Activated naive CD8-positive, alpha-beta T cell treated with anti-CD3 and anti-CD28 coated beads, Interleukin-2, amount 50 U/mL, for 16 hours (primary cell): ENCODE measurements at places on chromosomes 2 and 18.

DNA sequence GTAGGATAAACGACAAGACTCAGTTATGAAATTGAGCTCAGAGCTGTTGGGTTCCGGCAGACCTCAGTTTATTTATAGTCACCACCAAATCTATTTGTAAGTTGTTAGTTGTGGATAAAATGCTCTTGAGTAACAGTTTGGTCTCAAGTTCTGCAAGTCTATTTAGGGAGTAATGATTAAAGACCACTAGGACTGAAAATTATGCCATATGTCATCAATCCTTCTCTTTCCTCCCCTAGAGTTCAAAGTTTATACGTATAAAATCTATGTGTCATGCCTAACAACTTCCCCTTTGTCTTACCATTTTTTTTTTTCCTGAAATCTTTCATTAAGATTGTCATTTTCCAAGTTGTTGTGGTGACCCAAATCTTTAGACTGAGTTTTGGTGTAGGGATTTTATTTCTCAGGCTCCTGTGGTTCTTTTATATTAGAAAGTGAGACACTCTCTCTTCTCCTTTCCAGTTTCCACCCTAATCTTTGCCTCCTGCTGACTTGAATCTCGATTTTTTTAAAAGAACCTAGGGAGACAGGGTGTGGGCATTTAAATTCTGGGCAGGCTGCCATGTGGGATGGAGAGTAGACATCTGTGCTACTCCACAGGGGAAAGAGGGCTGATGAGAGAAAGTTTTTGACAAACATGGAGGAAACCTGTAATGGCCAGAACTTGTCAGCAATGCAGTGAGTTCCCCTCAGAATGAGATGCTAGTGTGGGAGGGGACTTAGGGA is 51.0 kb downstream of the LAMA3 start:
- no peak for DNase-seq

DNA sequence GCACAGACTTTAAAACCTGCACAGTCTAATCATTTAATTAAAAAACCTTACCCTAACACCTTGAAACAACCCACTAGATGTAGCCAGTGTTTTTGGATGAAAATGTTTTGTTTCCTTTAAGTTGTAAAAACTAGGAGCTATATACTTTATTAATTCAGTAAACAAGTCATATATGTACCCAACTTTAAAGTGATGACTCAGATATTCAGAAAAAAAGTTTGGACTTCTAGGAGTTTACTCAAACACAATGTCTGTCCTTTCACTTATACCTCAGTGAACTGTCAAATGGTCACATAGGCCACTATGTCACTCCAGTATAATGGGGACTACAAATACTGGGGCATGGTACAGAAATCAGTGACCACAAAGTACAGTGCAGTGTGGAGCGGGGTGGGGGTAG is 360.3 kb downstream of the LRRTM1 start:
- no peak for DNase-seq

GRCh38 chr2:120140866-120141265 is 82.3 kb downstream of the TMEM185B start:
- no peak for DNase-seq

DNA sequence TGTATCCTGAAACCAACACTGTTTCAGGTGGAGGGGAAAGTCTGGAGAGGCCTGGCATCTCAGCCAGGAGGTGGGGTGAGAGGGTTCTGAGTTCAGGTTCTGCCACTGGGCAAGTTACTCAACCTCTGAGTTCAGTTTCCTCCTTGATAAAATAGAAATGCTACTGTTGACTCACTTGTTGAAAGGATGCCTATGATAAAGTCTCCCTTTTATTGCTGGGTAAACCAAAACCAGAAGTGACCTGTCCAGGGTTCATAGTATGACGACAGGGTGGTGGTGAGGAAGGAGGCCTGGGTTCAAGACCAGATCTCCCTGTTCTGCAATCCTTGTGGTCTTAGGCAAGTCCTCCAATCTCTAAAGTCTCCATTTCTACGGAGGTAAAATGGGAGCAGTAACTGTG is 232.7 kb downstream of the PRKCE start:
- no peak for DNase-seq

- no peak for DNase-seq
Measured at GRCh38 chr2:11389052-11389420, 44.6 kb upstream of the ROCK2 start.
